ENCODE measurements at places on chromosomes 3 and 15.
A peak's percentile ranks its signal among the peaks of the same experiment; 100 is the strongest.

GRCh38 chr15:51720201-51720995 is 17.1 kb downstream of the LYSMD2 start:
- no peak for DNase-seq

DNA sequence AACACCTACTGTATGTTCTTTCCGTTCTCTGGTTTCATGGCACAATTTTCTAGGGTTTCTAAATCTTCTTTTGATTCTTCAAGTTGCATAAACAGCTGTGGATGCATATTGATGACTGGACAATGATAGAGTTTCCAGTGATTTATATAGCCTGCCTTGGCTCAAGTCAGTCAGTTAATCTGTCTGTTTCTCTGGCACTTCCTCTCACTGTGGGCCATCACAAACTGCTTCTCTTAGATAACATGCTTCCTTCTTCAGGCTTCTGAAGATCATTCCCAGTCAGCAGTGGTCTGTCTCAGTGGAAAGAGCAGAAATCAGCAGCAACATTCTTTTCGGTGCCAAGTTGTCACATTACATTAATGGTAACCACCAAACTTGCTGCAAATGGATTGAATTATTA is 207.2 kb downstream of the RYR3 start:
- no peak for DNase-seq

GRCh38 chr3:13277860-13278531 is 142.1 kb downstream of the NUP210 start:
- DNase-seq, result no peak

- peak; percentile 66 for DNase-seq
Observed at GRCh38 chr3:186783731-186784515, 546 bp downstream of the EIF4A2 start.

GRCh38 chr3:101758224-101758623 is 20.8 kb upstream of the NXPE3 start:
- no peak for DNase-seq

DNA sequence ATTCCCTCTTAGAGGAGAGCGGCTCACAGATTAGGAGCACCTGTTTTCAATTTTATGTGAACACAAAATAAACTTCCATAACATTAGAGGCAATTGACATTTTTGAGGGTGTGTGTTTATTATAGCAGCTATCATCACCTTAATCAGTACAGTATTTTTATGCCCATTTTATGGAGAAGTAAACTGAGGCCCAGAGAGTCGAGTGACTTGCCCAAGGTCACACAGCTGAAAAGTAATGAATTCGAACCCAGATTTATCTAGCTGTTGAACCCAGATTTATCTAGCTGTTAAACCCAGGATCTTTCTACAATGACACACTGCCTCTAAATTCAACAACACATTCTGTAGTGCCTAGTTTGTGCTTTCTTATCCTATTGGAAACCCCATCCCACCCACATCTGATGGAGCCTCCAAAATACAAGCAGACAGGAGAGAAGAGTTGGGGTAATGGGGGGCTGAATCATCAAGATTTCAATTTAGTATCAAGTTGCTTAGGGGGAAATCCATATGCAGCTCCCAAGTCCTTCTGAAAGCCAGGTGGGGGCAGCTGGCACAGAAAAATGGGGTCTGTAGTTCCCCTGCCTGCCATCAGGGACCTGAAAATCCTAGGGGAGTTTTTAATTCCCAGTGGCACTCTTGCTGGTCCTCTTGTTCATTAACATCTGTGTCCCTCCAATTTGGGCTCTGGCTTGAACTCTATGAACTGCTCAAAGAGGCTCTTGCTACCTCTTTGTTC is 50.4 kb upstream of the TRA2B start:
- no peak for DNase-seq

DNA sequence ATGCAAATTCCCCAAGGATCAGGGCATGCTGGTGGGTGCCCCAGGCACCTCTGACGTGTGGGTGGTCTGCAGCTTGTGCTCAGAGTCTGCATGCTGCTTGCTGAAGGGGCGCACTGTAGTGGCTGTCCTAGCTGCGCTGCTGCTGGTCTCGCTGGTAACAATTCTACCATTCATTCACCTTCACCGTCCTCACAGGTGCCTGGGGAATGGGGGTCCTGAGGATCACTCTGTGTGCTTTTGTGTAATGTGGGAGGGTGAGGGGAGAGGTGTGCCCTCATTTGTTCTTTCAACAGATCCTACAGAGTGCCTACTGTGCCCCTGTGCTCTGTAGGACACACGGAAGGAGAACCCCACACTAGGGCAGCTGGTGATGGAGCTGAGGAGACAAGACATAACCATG is 2.1 kb upstream of the ITGA11 start:
- no peak for DNase-seq

DNA sequence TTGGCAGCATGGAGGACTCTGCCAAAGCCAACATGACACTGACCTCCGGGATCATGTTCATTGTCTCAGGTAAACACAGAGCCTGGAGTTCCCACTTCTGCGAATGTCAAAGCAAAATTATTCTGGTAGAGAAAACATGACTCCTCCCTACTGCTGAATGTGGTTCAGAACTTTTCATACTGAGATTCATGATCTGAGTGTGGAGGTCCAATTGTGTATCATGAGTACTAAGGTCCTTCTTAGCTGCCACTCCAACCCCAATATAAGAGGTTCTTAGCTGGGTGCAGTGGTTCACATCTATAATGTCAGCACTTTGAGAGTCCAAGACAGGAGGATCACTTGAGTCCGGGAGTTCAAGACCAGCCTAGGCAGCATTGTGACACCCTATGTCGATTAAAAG is 13.8 kb downstream of the CLDN18 start:
- no peak for DNase-seq

- DNase-seq, result no peak
Observed at GRCh38 chr3:103699228-103699627, 1264.4 kb downstream of the ZPLD1 start.

DNA sequence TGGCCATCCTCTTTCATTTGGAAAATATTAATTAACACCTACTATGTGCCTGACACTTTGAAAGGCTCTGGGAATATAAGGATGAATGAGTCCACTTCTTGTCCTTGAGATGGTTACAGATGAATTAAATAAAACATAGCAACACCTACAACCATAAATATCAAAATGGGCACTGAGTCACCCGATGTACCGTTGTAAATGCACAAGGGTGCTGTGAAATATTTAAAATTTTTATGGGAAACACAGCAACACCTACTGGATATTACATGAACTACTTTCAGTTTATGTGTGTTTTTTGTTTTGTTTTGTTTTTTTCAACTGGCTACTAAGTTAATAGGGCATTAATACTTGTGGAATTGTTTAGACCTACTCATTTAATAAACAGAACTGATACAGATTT is 239.0 kb upstream of the NAALADL2 start:
- no peak for DNase-seq

GRCh38 chr3:130844462-130844861 is 49.4 kb upstream of the ATP2C1 start:
- DNase-seq, result no peak

DNA sequence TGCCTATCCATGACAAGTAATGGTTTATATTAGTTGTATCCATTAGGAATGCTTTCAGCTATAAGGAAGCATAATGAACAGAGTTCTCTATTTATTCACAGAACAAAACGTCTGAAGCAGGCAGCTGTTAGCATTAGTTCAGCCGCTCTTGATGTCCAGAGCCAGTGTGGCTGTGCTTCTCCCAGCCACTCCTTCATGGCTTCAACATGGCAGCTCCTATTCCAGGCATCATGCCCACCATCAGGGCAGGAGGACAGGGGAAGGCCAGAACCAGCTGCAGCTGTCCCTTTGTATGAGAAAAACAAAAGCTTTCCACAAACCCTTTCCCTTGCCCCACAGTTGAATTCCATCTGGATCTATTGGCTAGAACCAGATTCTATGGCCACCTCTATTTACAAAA is 12.9 kb upstream of the SNRK start:
- DNase-seq, result no peak

GRCh38 chr3:165225604-165226003 is 29.4 kb upstream of the SLITRK3 start:
- no peak for DNase-seq

DNA sequence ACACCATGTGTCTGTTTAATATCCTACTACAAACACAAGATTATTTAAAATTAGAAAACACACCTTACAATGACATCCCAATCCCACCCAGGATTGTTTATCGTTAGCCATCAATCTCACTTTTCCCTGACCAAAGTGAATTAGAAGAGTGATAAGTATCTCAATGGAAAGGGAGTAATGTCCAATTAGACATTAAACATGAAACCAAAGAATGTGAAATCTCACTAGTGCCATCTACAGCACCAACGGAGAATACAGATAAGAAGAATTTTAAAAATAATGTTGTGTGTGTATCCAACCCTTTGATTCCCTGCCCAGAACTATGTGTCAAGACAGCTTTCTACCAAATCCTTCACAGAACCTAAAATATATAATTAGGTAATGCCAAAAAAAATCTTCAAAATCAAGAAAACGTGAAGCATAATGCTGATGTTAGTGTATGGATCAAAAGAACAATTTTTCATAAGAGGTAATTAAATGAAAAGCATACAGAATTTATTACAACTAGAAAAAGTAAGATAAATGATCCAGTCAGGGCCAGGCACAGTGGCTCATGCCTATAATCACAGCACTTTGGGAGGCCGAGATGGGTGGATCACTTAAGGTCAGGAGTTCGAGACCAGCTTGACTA is 64.2 kb downstream of the SCAPER start:
- no peak for DNase-seq

GRCh38 chr3:111103807-111104206 is 32.2 kb downstream of the NECTIN3 start:
- no peak for DNase-seq

DNA sequence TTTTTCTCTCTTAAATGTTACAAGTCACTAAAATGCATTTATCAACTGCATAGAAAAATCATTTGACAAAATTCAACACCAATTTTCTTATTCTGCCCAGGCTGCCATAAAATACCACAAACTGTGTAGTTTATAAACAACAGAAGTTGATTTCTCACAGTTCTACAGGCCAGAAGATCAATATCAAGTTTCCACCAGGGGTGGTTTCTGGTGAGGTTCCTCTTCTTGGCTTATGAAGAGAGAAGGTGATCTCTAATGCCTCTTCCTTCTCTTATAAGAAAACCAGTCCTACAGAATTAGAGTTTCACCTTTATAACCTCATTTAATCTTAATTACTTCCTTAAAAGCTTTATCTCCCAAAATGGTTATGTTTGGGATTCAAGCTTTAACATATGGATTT is 10.9 kb upstream of the CD200R1L start:
- DNase-seq, result no peak

- no peak for DNase-seq
Observed at GRCh38 chr3:150602426-150603152, 532 bp upstream of the SELENOT start.

DNA sequence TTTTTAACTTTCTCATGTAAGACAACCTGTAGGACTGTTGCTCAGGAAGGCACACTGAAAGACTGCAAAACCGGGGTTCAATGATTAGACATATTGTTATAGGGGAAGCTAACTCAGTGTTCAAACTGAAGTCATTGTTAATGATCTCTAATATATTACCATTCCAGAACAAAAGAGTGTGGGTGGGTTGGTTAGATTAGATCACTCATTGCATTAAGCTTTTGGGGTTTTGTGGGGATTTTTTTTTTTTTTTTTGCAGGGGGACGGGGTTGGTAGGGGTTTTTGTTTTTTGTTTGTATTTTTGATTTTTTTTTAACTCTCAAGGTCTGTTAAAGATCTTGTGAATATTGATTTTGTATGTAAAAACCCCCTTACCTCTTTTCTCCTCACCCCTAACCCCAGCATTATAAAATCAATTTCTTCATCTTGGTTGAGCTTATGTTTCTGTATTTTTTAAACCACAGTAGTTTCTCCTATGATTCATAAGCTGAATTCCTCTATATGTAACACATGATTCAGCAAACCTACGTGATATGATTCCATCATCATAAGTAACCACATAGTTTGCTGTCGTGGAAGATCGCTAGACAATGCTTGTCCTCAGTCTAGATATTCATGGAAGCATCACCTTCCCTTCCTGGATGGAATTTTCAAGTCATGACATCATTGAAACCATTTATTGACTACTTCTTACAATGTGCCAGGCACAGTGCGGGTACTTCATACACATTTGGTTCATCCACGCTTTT is 544.1 kb upstream of the MDFIC2 start:
- DNase-seq, result no peak

DNA sequence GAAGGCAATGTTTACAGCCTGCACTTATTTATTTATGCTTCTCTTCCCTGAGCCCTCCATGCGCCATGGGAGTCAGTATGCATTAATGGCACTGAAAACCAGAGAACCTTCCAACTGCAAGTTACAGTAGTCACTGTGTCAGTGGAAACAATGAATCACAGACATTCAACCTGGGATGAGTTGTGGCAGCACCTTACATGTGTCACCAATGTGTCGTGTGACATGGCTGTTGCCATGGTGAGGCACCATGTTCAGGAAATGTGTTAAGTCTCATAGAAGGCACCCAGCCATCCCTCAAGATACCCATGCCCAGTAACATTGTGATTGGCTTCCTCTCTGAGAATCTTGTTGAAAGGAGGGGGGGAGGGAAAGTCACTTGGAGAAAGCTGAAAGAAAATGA is 105.0 kb downstream of the FOXP1 start:
- peak; percentile 56 for DNase-seq

GRCh38 chr3:188635258-188636042 is 481.5 kb downstream of the LPP start:
- DNase-seq, result no peak

- no peak for DNase-seq
Observed at GRCh38 chr15:56804279-56804678, 71.0 kb upstream of the ZNF280D start.

DNA sequence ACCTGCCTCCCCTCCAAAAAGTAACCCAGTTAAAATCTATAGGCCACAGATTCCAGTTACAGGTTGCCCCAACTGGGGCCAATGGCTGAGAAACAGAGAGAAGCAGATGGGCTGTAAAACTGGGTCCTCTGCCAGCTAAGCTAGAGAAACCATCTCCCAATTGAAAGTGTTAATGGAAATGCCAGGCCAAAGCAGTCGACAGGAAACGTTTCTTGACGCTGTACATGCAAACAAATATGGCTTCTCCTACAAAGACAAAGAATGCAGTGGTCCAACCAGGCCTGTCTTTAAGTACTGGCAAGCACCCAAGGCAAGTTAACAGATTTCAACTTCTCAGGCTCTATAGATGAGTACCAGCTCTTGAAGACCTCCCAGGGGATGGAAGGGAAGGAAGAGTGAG is 71.3 kb downstream of the MAGI1 start:
- DNase-seq, result no peak
